ENCODE measurements at places on chromosomes 12 and 14.

GRCh38 chr14:60643463-60644314 lies 5.6 kb downstream of the SIX1 start:
- no peak for DNase-seq

- no peak for DNase-seq
Observed at GRCh38 chr12:107567876-107568619, 117.6 kb upstream of the PWP1 start.

- no peak for DNase-seq
Observed at GRCh38 chr14:100393906-100394732, 71.0 kb downstream of the SLC25A47 start.

DNA sequence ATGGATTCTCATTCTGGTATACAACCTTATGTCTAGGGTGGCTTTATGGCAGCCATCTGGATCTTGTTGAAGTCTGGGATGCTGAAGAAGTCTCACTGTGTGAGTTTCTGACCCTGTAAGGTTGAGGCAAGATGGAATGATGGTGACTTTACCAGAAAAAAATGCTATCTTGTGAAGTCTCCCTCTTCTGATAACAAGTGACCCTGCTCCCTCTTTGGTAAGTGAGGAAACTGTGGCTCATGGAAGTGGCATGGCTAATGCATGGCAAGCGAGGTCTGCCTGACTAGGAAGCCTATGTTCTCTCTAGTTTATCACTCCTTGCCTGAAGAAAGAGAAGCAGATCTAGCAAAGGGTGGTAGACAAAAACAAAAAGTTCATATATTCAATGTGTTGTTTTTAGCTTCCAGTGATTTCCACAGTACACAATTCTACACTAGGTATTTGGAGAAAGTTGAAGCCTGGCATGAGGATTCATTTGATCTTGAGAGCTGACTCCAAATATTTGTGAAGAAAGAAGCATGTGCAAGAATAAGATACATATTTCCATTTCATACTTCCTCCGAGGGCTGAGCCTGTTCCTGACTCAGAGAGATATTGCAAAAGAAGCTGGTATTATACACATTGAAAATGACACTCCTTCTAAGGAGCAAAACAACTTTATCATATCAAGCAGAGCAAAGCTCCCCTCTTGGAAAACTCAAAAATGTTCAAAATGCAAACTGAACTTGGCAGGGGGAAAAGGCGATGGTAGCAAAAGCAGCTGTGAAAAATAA lies 63.6 kb downstream of the HELB start:
- DNase-seq, result no peak

DNA sequence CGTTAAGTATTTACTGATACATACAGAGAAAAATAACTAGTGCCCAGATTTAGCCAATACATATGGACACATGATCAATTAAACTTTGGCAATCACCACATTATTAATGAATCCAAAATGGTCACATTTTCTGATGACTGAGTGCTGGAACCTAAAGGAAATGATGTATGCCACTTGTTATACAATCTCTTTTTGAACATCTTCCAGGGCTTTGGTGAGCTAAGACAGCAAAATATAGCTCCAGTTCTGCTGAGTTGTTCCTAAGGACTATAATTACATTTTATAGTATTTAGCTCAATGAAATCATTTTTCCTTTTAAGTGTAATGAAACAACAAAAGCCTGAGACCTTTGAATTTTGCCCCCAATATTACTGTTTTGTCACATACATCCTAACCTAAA lies 329.1 kb upstream of the ATP2B1 start:
- DNase-seq, result no peak

DNA sequence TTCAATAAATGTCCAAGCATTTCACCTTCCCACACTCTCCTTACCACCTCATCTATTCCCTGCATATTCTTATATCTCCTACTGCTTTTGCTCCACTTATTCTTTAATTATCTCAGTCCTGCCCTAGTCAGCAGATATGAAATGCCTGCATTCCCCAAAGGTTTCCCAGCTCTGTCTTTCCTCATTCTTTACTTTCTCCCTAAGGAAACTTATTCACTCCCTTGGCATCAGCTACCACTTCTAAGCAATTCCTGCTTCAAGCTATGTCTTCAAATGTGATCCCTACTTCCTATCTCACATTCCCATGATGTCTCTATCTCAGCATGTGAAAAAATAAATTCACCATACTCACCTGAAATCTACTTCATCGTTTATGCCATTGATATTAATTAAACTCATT lies 111.8 kb downstream of the CAPZA3 start:
- no peak for DNase-seq

- DNase-seq, result no peak
Observed at GRCh38 chr14:63287666-63288483, 30.9 kb downstream of the GPHB5 start.

DNA sequence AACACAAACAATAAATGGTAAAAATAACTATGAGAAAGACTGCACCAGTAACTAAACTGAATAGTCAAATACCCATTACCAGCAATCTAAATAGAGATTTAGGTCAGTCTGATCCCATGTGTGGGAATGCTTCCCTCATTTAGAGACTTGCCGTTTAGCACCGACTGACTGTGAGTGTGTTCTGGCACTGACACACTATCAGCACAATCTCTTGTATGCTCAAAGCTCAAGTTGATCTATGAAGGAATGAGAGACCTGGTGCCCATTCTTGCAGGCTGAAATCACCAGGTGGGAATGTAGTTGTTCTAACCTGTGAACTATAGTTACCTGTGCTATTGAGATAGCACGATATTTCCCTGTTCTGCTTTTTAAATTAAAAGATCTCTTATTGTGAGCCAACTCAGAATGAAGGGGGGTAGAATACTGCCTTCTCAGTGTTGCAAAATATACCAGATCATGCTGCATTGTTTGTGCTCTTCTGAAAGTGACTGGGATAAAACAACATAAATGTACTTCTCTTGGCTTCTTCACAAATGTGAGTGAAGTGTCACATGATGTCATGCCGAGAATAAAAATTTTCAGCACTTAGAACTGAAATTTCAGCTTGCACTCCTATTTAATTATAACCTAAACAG lies 99.6 kb downstream of the LIN7A start:
- DNase-seq, result no peak

DNA sequence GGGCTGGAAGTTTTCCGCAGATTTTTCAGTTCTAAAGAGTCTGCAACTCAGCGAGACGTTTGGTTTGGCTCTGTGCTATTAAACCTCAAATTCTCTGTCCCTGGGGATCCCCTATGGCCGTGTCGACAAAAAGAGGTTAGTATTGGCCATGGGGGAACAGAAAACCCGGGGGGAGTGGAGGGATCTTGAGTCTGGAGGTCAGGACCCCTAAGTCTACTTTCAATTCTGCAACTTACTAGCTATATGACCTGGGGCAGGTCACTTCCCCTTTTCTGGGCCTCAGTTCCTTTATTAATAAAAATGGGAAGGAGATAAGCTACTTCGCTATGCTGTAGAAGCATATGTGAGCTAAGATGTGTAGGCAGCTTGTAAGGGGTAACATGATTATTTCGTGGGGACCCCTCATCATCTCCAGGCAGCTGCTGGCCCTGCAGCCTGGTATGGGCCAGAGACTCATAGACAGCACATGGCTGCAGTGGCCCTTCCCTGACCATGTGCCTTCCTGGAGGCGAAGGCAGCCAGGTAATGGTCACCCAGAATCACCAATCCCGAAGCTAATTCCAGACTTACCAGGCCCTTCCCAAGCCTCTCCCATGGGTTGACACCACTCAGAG lies 8.6 kb downstream of the ASB2 start:
- no peak for DNase-seq
